ENCODE measurements at places on chromosomes 7 and 10.

- no peak for DNase-seq
These were observed 239.1 kb downstream of the KCNMA1 start for GRCh38 chr10:77398558-77398957.

DNA sequence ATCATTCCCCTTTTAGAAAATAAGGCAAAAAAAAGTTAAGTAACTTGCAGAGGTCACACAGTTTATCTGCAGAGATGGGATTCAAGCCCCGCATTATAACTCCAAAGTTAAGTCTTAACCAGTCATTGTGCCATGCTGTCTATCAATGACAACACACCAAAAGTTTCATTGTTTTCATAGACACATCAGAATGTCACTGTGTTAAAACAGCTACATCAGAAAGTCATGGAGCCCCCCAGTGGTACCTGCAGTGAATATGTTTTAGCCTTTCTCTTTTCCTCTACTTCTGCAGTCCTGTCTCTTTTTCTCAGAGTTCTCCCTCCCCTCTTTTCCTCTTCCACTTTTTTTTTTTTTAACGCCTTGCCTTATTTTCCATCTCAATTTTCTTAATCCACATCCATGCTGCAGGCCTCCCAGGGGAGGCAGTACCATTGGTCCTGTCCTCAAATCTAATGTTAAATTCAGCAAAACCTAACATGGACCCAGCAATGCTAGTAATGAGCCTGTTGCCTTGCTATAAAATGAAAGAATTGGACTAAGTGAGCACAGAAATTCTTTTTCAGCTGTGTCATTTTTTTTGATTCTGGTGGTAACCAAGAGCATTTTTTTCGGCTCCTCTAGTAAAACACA, 3.8 kb upstream of the NRCAM start:
- DNase-seq, result no peak

- DNase-seq, result no peak
These were observed 121.3 kb downstream of the RGS10 start for GRCh38 chr10:119420950-119421875.

GRCh38 chr7:45969940-45970339, 48.9 kb upstream of the IGFBP3 start:
- DNase-seq, result no peak

DNA sequence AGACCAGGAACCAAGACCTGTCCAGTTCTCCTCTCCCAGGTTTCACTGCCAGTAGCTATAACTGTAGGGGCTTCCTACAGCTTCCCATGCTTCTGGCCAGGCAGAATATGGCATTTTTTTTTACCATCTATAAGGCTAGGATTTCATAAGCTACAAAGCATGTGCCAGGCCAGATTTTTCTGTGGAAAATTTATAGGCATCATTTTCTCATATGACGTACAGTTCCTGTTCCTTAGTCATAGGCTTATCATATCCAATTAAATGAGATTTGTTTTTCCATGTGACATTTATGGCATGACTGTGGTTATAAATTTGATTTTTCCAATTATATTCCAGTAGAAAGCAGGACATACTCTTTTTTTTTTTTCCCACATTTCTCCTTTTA, 208.6 kb upstream of the NPY start:
- no peak for DNase-seq

DNA sequence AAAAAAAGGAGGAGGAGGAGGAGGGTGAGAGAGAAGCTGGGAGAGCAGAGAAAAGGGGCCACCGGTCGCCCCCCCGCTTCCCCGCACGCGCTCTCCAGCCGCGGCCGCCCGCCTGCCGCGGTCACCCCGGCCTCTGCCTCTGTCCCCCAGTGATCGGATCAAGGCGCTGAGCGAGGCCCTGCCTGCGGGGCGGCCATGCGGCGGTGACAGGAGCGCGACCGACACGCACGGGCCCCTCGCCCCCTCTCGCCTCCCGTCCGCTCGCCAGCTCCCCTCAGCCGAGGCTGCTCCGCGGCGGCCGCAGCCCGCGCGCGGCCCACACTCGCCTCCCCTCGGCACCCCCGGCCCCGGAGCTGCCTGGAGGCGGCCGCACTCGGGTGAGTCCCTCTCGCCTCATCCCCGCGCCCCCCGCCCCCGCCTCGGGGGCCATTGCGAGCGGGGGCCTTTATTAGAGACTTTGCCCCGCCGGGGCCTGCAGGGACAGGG, at the start of gene GTF2I:
Gene GTF2I, plus strand, starts transcription at position 27 of the 486 bp plus-strand sequence. CDS start 31,411 bp downstream, outside the sequence.
- DNase-seq, result no peak

DNA sequence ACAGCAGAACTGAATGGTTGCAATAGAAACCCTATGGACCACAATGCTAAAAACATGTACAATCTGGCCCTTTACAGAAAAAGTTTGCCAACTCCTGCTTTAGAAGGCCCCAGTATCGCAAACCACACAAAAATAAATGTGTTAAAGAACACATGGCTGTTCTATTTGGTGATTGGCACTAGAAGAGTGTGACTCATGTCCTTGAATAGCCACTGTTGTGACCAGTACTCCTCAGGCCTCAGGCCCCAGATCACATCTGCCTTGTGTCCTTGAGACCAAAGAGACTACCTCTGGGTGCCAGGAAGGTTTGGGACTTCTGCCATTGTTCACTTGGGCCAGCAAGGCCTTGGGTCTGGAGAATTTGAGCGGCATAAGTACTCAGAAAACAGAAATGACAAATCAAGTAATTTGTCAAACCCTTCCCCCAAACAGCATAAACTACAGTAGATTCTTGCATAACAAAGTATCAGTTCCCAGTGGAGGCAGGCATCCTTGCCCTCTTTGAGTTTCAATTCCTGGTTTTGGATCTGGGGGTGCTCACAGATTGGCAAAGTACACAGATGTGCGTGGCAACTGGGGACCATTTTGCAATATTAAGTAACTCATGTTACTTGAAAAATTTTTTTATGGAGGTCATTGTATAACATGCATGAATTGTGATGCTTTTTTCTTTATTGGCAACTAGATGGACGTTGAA, 50.2 kb downstream of the MTURN start:
- no peak for DNase-seq

DNA sequence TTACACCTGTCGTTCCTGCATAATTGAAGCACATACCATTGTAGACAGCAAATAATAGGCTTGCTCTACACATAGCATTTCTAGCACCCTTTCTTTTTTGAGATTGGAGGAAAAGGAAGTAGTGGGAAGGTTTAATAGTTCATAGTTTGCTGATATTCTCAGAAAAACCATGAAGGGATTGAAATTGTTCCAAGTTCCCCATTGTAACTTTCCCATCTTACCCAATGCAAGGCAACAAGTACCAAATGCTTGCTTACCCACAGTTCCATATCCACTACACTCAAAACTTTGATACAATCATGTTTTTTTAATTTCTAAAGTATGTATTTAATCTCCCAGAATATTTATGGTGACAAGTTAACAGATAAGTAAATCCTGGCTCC, 13.8 kb downstream of the CYP3A5 start:
- no peak for DNase-seq

DNA sequence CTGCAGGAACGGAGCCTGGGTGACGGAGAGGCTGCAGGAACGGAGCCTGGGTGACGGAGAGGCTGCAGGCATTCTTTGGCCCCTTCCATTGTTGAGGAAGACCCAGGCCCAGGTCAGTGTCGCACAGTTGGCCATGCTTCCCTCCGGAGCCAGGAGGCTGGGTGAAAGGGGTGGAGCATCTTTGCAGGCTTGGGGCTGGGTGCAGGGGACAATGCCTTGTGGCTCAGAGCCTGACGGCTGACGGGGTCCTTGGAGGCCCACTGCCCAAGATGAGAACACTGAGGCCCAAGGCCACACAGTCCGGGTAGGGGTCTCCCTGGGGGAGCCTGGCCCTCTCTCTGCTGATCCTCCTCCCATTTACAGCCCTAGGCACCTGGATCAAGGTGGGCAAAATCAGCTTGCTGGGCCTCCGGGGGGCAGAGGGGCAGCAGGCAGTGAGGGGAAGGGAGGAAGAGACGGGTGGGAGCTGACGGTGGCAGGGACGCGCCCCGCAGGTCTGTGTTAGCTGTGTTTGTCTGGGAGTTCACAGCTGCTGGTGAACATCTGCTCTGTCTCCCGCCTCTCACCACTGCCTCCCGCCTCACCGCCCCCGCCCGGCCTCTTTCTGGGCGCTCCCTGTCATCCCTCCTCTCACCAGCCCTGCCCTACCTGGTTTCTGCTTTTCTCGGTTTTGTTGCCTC, 30.6 kb upstream of the PCBD1 start:
- DNase-seq, result no peak

DNA sequence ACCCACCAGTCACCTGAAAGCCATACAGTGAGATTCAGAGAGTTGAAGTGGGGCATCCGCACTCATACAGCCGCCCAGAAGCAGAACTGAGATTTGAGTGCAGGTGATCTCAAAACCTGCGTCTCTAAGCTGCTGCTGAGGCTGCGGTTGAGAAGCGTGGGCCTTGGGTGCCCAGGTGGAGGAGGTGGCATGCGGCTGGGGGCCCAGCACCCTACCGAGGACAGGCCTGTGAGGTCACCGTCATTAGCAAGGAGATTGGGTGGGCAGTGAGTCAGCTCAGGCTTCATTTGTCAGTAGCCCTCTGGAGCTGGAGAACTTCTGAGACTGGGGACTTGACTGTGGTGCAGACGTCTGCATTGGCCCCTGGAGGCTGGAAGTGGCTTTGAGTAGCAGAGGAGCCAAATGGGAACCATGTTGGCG, 29.8 kb downstream of the ZMIZ1 start:
- DNase-seq, result no peak

DNA sequence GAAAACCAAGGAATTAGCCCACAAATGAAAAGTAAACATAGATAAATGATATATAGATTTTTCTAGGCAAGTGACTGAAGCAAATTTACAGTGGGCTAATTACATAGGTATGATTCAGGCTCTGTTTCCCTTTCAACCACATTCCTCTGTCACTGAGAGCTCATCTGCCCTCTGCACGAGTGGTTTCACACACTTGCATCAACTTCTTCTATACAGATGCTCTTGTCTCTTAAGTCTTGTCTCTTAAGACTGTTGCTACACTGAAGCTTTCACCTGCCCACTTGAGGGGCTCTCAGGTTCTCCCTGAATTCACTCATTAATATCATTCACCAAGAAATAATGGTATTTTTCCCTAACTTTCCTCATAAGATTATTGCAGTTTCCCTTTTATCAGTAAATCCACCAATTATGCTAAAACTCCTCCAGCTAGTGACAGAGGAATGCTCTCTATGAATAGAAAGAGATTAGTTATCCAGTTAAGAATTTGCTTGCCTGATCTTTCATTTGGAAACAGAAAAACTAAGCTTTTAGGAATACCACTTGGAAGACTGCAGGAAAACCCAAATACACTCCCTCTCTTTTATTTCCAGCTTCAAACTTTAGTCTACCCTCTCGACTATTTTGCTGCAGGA, 95.7 kb downstream of the ELAPOR2 start:
- no peak for DNase-seq

DNA sequence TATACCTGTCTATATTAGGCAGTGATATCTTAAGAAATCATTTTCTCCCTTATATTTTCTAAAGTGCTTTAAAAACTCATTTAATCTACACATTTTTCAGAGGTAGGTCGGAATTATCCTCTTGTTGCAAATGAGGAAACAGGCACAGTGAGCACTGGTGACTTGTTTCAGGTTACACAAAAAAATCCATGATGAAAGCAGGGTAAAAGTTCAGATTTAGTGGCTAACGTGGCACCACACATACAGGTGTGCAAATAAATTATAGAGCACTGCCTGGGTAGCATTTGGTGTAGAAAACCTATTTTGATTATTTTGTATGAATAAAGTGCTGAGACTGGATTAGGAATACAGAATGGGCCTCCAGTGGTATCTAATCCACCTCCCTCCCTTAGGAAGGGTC, 26.6 kb downstream of the ARMC10 start:
- DNase-seq, result no peak

GRCh38 chr7:99196536-99197258, 11.2 kb downstream of the KPNA7 start:
- no peak for DNase-seq

DNA sequence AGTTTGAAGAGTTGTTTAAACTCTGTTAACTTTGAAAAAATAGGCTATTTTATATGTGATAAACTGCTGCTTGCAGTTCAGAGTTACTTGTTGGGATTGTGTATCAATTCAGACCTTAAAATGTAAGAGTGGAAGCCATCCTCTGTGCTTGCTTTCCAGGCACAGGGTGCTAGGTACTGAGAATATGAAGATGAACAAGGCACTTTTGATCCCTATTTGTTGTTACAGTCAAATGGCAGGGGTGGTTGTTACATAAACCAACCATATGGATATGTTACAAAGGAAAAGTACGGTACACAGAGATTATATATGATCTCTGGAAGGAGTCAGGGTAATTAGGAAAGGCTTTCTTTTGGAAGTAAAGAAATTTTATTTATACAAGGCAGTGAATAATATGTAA, 63.8 kb downstream of the REEP3 start:
- no peak for DNase-seq

DNA sequence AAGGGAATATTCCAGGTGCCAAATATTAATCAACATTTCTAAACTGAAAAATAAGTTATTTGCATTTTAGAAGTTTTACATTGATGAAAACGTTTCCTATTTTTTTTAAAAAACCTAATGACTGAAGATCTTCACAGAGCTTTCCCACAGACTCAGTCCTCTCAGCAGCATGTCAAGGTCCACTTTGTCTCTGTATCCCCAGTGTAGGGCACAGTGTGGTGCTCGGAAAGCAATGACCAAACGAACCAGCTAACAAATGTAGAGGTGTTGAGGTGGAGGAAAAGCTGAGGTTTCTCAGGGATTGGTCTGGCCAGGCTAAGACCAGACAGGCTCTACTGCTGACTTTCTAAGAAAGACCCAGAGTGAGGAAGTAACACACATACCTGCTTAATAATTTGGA, 202.2 kb upstream of the CDCA7L start:
- DNase-seq, result no peak

DNA sequence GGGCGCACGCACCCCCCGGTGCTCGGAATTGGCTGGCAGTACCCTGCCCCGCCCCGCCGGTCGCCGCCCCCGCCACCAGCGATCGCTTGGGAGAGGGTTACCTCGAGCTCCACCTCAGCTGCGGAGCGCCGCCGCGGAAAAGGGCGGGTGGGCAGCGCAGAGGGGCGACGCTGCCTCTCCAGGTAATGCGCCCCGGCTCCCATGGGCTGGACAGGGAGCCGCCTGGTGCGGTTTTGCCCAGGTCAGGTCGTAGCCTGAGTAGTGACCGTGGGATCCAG, 1.3 kb downstream of the PFKFB3 start:
- DNase-seq, result no peak

- DNase-seq, result no peak
These were observed 64.4 kb downstream of the BPGM start for GRCh38 chr7:134710854-134711624.

GRCh38 chr10:89165923-89166322, 41.2 kb downstream of the CH25H start:
- no peak for DNase-seq

- no peak for DNase-seq
These were observed 108.2 kb upstream of the MKLN1 start for GRCh38 chr7:131219312-131220041.
